Activated naive CD8-positive, alpha-beta T cell treated with anti-CD3 and anti-CD28 coated beads, Interleukin-2, amount 50 U/mL, for 24 hours (primary cell): ENCODE measurements at places on chromosomes 3 and 15.
A peak's percentile ranks its signal among the peaks of the same experiment; 100 is the strongest.

DNA sequence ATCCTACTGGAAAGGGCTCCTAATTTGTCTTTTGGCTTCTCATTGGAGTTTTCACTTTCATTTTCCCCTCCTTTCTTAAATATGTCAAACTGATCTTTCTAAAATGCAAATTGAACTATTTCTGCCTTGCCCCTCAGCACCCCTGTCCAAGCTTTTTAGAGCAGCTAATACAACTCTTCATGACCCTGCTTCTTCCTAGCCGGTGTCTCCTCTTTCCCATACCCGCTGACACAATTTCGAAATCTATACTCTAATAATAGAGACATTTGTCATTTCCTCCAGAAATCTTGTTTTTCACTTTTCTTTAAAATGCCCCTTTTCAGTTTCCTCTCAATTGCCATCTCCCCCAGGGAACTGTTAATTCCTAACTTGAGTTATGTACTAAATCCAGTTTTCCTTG, 2.9 kb upstream of the EPHA3 start:
- no peak for DNase-seq

DNA sequence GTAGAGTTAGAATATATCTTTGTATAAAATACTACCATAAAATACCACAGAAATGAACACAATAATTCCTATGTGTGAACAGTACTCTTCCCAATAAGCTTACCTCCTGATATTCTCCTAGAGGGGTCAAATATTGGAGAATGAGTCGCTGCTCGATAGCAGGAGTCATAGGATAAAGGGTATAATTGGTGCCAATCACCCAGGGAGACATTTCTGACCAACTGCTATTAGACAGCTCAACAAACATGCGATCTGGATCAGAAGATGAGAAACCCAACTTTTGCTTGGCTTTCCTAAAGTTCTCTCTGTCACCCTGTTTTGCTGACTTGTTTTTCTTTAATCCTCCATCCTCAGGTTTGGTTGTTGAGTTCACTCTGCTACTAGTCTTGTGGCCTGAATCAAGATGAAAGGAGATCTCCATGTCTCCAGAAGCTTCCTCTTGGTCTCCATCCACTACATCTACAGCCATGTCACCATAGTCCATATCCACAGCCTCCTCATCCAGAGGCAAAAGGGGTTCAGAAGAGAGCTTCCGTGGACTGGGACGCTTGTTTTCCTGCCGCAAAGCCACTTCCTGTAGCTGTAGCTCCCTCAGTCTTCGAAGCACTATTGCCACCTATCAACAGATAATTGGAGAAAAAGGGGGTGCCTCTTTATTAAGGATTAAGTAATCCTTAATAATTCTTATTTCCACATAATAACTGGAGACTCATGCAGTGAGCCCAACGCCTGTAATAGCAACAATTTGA, 50.4 kb downstream of the RBM15B start:
- DNase-seq, result no peak

DNA sequence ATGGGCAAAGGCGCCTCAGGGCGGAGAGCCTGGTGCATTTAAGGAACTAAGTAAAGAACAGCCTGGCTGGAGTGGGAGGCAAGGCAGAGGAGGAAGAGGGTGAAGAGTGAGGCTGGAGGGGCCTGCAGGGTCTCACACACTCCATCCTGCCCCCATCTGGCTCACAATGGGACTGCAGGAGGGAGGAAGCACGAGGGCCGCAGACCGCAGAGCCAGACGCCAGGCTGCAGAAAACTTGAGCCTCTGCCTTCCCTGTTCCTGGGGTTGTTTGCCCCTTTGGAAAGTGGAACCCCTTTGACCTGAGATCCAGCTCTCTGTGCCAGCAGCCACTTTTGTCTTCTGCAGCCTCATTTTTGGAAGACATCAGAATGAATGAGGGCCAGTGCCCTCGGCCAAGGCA, 138.0 kb downstream of the SRGAP3 start:
- DNase-seq, result peak; percentile 12

DNA sequence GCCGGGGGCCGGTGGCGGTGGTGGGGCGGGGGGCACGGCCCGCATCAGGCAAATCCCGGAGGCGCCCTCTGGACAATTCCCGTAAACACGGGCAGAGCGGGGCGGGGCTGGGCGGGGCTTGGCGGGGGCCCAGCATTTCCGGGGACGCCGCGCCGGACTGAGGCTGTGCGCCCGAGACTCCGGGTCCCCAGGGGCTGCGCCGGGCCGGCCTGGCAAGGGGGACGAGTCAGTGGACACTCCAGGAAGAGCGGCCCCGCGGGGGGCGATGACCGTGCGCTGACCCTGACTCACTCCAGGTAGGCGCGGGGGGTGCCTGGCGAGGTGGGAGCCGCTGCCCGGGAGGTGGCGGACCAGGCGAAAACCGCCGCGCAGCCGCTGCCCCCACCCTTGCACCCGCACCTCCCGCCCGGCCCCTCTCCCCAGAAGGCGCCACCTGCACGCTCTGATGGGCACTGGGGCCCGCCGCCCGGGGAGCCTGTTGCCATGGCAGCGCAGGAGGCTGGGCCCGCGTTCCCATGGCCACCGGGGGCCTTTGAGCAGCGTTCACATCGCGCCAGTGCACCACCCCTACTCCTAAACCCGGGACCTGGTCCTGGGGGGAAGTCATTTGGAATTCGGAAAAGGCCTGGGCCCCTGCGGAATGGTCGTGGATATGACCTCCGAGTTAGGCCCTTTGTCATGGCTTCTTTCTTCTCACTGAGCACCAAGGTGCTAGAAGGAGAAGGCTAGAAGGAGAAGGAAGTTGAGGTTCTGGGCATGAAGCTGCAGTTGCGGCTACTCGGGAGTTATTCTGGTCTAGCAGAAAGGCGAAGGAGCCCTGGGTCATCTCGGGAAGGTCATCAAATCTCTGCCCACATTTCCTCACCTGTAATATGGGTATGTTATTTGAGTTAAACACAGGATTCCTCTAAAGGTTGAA, 16.1 kb upstream of the SEMA4B start:
- DNase-seq, result peak; percentile 52

DNA sequence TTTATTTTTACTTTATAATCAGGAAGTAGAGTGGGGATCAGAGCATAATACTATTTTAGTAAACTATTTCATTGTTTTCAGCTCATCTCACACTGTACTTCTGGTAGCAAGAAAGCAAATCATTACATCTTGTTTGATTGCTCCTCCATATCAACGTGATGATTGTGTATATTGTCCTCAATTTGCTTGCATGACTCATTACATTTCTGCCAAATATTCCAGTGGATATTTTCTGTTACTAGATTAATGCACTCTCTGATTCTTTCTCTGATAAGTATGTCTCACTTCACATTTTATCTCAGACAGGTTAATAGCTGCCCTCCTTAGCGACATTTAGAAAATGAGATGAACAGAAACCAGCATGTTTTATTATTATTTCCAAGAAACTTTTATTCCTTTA, 1145.3 kb downstream of the OTOL1 start:
- no peak for DNase-seq

DNA sequence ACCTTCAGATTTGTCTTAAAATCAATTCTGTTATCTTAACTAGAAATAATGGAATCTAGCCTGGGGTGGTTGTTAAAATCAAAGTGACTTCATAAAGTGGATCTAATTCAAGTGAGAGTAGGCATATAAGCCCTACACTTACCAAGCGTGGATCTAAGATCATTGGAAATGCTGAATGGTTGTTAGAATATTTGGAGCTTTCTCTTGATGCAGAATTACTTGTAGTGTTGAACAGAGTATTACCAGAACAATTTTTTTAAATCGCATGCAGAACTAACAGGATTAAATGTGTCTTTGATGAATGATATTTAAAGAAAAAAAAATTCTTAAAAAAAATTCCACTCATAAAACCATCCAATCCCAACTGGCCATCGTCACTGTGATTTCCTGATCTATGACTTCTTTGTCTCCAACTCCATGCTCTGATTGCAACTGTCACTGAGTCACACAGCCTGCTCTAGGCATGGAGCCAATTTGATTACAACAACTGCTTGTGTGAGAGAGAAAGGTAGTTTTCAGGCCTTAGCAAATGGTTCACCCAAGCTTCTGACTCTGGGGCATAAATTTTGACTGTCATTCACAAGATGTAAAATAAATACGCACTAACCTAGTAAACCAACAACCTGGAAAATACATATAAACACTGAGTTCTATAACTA, 25.9 kb upstream of the SPRED1 start:
- DNase-seq, result no peak

GRCh38 chr3:102036017-102036416, 186.7 kb downstream of the NFKBIZ start:
- DNase-seq, result no peak

DNA sequence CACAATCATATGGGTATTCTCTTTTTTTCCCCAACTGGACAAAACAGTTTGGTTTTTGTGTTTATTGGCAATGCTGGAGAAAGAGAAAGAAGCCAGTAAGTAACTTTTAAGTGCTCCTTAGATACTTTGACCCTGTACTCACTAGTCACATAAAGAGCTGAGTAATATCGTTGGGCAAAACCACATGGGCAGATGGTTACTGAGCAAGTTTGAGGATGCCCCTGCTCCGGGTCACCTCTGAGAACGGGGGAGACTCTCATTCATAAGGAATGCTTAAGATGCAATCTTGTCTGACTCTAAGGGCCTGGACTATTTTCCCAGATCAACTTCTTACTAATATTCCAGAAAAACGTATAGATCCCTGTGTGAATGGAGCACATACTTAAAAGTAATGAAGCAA, 106.4 kb upstream of the SLC2A2 start:
- no peak for DNase-seq

GRCh38 chr3:146090521-146090920, 70.5 kb downstream of the PLOD2 start:
- DNase-seq, result no peak

- no peak for DNase-seq
Observed at GRCh38 chr3:32366638-32367397, 24.8 kb upstream of the CMTM7 start.

DNA sequence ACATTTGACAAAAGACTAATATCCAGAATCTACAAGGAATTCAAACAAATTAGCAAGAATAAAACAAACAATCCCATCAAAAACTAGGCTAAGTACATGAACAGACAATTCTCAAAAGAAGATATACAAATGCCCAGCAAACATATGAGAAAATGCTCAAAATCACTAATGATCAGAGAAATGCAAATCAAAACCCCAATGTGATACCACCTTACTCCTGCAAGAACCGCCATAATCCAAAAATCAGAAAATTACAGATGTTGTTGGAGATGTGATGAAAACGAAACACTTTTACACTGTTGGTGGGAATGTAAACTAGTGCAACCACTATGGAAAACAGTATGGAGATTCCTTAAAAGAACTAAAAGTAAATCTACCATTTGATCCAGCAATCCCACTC, 79.4 kb downstream of the SNTN start:
- no peak for DNase-seq

DNA sequence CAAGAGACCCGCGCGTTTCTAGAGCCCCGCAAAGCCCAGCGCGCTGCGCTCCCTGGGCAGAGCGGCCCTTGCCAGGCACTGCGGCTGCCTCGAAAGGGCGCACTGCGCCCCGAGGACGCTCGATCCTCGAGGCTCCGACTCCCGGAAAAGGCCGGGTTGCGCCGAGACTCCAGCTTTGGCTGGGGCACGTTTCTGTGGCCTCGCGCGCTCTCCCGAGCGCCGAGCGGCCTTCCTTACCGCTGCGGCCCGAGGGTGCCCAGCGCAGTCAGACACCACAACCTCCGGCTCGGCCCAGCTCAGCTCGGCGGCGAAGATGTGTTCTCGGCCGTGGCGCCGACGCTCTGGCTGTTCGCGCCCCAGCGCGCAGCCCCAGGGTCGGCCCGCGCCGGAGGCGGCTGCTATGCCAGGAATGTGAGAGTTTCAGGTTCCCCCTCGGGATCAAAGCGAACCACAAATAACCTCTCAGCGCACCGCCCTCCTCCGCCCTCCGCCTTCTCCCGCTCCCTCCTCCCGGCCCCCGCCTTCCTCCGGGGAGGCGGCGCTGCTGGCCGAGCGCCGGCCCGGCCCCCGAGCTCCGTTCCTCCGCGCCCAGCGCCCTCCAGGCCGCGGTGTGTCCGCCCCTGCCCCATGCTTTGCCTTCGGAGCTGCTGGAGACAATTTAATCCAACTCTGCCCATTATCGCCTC, at the start of gene AMOTL2:
Gene AMOTL2, minus strand, starts transcription at position 343 of the 686 bp plus-strand sequence. CDS start 3,014 bp downstream, outside the sequence.
- peak; percentile 22 for DNase-seq

- no peak for DNase-seq
Observed at GRCh38 chr3:113783980-113784379, 37.1 kb downstream of the ATP6V1A start.

DNA sequence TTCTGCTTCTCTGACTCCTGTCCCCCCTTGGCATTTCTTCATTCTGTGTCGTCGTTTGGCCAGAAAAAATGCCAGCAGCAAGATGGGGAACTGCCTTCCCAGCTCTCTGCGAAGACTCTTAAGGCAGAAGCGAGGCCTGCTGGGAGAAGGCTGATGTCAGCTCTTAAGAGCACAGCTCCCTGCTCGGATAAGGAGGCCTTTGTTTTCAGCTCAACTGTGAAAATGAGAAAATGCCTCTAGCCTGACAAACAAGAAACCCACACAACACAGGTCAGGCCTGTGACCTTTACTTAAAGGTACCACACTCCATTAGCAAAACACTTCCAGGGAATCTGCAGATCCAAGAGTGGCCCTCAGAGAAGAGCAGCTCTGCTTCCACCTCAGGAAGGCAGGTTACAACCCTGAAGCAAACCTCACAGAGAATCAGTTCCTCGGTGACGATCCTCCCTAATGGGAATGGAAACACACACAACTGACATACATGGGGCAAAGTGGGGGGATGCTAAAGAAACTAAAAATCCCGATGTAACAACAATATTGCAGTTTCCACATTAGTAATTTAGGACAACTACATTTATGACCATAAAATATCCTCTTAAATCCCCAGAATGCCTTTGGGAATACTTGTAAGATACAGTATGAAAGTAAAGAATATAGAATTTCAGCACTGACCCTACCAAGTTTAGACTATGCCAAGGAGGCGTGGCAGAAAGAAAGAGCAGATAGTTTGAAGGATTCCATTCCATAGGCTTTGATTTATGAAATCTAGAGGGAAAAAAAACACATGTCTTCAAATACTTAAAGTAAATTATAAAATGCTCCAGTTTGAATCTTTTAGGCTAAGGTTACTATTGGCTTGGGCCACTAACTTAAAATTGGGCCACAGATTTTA, 52.1 kb downstream of the VGLL4 start:
- no peak for DNase-seq

DNA sequence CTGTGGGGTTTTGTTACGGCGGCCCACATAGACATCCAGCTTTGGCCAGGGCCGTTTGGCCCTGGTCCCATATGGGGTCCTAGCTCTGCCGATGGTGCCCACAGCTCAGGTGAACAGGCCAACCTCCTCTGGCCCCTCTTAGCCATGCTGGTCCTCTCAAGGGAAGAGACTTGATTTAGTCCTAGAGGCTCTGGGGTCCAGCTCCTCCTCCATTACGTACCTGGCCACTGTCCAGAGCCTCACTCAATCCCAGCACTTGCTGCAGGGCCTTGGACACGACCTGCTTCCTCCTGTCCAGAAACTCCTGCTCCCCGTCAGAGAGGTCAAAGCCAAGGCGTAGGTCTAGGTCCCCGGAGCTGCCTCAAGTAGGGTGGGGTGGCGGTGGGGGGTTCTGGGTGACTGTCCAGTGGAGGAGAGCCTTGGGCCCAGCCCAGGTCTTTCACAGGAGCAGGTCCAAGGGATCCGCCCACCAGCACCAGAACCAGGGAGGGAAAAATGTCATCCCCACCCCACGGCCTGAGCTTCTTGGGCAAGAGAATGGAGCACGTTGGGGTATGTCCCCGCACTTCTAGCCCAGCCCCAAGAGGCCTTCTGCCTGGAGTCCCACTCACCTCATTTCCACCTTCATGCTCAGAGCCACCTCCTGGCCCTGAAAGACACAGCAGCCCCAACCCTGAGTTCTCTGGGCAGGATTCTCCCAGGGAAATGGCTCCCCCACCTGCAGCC, 6.8 kb downstream of the PLA2G4F start:
- DNase-seq, result no peak

- DNase-seq, result peak; percentile 58
Observed at GRCh38 chr15:89171136-89172072, 50.0 kb downstream of the RLBP1 start.
